Activated CD8-positive, alpha-beta memory T cell treated with anti-CD3 and anti-CD28 coated beads for 1 hour (primary cell): ENCODE measurements at places on chromosomes 12 and 14.

DNA sequence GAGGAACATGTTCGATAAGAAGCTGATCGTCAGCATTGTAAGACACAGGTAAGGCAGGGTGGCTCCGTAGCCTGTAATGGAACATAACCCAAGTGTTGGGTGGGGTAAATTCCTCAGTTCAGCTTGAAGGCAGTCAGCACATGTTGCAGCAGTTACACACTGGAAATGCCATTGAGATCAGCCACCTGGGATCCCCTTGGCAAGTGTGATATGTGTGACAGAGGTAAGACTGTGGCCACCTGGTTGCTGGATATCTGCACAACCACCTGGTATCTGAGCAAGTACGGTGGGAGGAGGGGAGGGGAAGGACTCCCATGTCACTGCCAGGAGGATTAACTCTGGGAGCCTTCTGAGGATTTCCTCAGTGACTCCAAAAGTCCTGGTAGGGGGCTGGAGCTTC is 158.0 kb upstream of the CAND1 start:
- DNase-seq: no peak

- no peak for DNase-seq
These were observed 332.3 kb downstream of the EGLN3 start for GRCh38 chr14:33618361-33619105.

- DNase-seq: no peak
These were observed 86.1 kb downstream of the B4GALNT3 start for GRCh38 chr12:545835-546234.

GRCh38 chr12:72543777-72544467 is 271.8 kb downstream of the TRHDE start:
- DNase-seq: no peak

DNA sequence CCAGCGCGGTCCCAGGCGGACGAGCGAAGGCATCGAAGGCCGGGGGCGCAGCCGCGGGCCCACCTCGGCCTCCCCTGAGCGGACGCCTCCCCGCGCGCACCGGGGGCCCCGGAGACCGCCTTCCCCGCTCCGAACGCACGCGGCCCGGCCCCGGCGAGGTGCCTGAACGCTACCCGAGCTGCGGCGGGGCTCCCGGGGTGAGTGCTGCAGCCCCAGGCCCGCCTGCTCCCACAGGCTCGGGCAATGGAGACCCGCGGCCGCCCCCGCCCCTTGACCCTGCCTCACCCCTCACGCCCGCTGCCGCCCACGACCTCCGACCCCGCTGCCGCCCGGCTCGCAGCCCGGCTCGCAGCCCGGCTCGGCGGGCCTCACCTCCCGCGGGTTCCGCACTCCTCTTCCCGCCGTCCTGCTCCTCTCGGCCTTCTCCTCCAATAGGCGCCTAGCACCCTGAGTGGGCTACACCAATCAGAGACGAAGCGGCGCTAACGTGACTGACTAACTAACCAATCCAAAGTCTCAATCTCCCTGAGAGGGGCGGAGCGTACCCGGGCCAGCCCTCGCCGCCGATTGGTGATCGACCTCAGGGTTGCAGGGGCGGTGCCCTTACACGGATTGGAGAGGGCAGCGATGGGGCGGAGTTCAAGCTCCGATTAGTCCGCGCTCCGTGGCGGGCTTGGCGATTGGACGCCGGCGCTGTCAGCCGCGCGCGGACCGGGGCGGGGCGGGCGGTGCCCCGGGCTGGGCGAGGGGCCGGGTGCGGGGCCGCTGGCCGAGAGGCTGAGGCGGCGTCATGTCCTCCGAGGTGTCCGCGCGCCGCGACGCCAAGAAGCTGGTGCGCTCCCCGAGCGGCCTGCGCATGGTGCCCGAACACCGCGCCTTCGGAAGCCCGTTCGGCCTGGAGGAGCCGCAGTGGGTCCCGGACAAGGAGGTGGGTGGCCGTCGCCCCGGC is at the start of the genes XRCC3 and ZFYVE21:
TSS of gene XRCC3 (minus strand) at position 400 of the 949 bp plus-strand sequence. CDS start 4,364 bp downstream, outside the sequence.
TSS of gene ZFYVE21 (plus strand) at position 759 of the 949 bp plus-strand sequence. CDS start at position 791, 32 bp downstream.
- peak; percentile 99 for DNase-seq

GRCh38 chr12:21604245-21605101 is at the start of gene GYS2:
Gene GYS2 (minus strand): TSS chr12:21604847. CDS start chr12:21604592, 255 bp downstream.
- DNase-seq: no peak
